Stimulated activated CD8-positive, alpha-beta memory T cell treated with anti-CD3 and anti-CD28 coated beads, Interleukin-2, amount 100 ng/mL, for 1 hour (primary cell): ENCODE measurements at places on chromosomes 5 and 9.

- no peak for DNase-seq
Measured at GRCh38 chr5:42810834-42811590, 680 bp downstream of the SELENOP start.

- DNase-seq, result no peak
Measured at GRCh38 chr5:22306011-22306410, 547.1 kb downstream of the CDH12 start.

GRCh38 chr5:83568186-83568585, 96.6 kb downstream of the VCAN start:
- DNase-seq, result no peak

DNA sequence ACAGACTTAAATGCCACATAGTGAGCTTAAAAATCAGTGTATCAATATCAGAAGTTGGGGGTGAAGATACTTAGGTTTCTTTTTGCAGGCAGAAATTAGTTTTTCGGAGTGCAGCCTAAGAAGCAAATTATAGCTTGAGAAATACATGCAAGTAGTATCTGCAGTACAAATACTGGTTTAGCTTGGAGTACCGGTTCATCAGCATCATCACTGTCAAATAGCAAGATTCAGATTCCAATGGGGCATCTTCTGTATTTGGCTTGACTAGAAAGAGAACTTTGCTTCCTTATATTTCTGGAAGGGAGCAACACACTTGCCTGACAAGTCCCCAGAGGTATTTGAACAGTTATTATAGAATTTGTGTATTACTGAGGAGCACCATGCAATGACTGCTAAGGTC, 19.8 kb downstream of the SLC31A1 start:
- no peak for DNase-seq

DNA sequence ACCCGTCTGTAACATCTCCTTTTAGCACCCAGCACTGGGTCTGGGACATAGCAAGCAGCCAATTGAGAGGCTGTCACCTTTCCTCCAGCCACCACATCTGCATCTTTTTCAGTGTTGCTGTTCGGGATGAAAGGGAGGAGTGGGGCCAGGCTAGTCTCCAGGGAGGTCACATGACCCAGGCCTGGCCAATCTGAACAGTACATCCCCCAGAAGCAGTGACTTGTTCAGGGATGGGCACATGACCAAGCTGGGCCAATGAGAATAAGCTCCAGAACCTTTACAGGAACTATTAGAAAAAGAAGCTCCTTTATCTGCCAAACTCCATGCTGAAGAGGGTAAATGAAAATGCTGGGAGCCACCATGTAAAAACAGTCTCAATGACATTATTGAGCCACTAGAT, 359.0 kb downstream of the SLIT3 start:
- no peak for DNase-seq

GRCh38 chr5:177204281-177204680, 70.7 kb downstream of the NSD1 start:
- no peak for DNase-seq

- no peak for DNase-seq
Measured at GRCh38 chr5:57524348-57525060, 41.9 kb upstream of the ACTBL2 start.
